ENCODE measurements at places on chromosomes 16 and 17. TPM values are rescaled to one million over a fixed set of nuclear protein-coding genes. Genes with fewer than 3 reads are reported as not detected.
A peak's percentile ranks its signal among the peaks of the same experiment; 100 is the strongest.

Gene GNGT2
- 1.00 TPM for polyA plus RNA-seq

Gene FA2H
- polyA plus RNA-seq = 1.9 TPM

Gene ADAD2
- not detected for polyA plus RNA-seq

Gene CRHR1
- not detected for polyA plus RNA-seq

Gene KCNJ16
- polyA plus RNA-seq = not detected

Gene PIRT
- not detected for polyA plus RNA-seq

Gene CCL17
- not detected for polyA plus RNA-seq

Gene LRRC75A
- 14.1 TPM for polyA plus RNA-seq

Gene TNK1
- 1.9 TPM for polyA plus RNA-seq

Gene HS3ST4
- polyA plus RNA-seq = not detected

DNA sequence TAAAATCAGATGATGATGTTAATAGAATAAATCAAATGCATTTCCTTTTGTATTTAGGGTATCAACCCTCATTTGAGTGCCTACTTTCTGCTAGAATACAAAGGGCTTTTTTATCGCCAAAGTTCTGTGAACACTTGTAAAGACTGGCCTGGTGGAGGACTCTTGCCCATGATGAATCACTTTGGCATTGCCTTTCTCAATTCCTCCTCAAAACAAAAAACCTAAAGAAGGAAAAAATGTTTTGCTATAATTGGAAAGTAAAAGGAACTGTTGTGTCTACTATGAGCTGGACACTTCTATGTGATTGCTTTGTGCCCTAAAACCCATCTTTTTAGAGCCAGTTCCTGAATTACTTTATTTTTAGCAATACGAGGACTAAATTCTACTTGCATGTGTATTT is 13.0 kb upstream of the DHRS11 start:
- DNase-seq = no peak

GRCh38 chr17:13078591-13079385 is 61.0 kb upstream of the ELAC2 start:
- DNase-seq = no peak

DNA sequence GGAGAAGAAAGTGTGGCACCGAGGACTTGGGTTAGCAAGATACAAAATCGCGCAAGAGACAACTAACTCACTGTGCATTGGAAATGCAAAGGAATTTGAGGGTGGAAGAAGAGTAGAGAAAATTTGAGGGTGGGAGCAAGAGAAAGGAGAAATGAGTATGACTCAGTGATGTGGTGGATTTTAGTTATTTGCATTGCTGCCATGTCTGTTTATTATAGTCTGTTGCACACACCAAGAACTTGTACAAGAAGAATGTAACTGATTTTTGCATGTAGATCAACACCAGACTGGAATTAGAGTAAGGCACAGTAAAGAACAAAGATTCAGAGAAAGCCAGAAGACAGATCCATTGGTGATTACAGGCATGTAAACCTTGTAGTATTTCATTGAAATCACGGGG is 71.6 kb upstream of the SMIM36 start:
- no peak for DNase-seq

- peak; percentile 52 for DNase-seq
These were observed 99.4 kb downstream of the TNFRSF13B start for GRCh38 chr17:16872351-16873173.

DNA sequence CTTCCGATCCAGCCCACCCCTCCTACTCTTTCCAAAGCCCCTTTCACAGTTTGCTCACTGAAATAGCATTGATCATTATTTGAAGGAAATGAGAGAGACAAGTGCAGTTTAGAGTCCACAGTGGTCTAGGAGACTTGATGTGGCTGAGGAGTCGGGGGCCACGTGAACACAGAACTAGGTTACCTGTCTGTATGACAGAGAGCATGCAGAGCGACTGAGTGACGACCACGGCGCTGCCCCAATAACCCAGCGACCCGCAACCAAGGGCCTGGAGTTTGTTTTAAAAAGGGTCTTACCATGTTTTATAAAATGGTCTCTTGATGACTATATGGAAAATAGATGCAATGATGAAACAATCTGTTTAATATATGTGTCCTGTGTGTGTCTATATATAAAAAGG is 39.5 kb downstream of the NDEL1 start:
- no peak for DNase-seq

DNA sequence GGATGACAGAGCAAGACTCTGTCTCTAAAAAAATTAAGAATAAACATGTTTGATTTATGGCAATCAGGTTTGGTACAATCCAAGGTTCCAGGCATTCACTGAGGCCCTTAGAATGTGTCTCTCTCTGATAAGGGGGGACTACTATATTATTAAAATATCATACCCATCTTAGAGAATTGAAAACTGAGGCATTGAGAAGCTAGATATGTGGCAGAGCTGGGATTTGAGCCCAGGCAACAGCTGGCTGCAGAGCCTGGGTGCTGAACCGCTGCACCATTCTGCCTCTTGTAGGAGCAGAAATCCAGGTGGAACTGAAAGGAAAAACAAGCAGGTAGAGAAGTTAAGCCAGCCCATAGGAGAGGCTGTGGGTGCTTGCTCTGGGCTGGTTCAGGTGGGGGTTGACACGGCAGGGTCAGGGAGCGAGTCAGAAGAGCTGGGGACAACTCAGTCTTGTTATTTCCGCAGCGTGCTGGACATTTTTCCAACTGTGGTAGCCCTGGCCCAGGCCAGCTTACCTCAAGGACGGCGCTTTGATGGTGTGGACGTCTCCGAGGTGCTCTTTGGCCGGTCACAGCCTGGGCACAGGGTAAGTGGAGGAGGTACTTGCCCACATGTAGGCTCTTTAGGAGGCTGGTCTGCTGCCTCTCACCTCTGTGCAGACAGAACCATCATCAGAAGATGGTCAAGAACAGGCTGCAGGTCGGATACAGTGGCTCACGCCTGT is 62.5 kb downstream of the WIPI1 start:
- no peak for DNase-seq

GRCh38 chr16:78628461-78629045 is 529.1 kb downstream of the WWOX start:
- no peak for DNase-seq

DNA sequence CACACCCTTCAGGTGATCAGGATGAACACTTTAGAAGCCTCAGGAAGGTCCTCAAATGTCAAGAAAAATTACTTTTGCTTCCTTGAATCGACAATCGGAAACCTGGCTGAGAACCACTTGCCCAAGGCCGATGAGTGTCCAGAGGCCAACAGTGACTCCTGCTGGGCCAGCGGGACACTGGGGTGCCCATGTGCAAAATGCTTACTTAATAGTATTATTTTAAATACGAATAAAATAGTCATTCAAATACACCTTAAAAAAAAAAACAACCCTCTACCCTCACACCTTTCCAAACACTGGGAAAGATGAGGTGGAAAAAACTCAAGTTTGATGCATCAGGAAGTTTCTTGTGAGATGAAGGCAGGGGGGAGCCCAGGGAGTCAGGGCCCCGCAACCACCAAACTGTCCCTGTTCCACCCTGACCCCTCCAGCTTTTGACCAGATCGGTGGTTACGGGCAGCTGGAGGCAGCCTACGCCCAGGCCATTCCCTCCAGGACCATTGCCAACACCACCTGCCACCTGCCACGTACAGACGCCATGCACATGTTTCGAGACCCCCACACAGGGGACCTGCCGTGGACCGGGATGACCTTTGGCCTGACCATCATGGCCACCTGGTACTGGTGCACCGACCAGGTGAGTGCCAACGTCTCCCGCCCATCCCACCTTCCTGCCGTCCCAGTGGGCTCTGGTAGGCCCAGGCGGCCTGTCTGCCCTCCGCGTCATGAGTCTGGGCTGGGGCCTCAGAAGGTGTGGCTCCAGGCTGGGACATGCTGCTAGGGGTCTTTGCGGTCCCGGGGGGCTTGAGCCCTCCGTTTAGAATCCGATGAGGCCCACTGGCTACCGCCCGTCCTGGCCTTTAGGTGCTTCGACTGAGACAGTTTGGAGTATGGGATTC is 18.9 kb downstream of the SLC5A10 start:
- no peak for DNase-seq

DNA sequence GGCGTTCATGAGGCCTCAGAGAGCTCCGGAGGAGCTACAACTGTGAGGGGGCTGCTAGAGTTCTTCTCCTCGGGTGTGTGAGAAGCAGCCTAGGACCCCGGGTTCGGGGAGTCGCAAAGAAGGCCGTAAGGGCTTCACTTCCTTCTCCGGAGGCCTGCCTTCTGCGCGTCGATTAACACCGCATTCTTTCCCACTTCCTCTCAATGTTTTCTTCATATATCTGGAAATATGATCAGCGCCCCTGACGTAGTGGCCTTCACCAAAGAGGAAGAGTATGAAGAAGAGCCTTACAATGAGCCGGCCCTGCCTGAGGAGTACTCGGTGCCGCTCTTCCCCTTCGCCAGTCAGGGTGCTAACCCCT is 449 bp downstream of the SMCR8 start:
- DNase-seq = peak; percentile 54

DNA sequence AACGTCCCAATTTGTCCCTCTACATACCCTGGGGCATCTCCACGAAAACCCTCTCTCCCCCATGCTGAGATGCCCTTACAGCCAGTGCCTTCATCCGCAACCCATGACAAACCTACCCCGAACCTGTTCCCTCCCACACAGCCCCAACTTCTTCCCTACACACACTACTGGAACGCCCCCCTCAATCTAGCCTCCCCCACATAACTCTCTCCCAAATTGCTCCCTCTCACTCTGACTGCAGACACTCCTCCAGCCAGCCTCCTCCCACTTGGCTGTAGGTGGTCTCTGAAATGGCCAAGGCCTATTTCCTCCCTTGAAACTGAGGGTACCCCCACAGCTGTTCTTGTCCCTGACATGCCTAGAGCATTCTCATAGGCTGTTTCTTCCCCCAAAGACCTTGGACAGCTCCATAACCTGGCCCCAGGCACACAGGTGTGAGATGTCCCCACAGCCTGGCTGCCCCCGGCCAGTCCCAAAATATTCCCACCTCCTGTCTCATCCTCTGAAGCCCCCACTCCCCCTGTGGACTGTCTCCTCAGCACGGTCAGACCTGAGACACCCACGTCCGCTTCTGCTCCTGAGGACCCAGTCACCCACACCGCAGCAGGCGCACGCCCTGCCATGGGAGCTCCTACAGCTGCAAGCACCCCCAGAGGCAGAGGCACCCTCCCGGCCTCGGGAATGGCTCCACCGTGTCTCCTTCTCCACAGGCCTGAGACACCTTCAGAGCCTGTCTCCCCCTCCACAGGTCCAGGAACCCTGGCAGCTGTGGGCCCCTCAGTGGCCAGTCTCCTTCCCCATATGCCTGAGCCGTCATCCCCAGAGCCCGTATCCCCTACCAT is 3.7 kb downstream of the KIAA0753 start:
- no peak for DNase-seq

- DNase-seq = no peak
These were observed 47.7 kb downstream of the CFDP1 start for GRCh38 chr16:75385507-75386152.

DNA sequence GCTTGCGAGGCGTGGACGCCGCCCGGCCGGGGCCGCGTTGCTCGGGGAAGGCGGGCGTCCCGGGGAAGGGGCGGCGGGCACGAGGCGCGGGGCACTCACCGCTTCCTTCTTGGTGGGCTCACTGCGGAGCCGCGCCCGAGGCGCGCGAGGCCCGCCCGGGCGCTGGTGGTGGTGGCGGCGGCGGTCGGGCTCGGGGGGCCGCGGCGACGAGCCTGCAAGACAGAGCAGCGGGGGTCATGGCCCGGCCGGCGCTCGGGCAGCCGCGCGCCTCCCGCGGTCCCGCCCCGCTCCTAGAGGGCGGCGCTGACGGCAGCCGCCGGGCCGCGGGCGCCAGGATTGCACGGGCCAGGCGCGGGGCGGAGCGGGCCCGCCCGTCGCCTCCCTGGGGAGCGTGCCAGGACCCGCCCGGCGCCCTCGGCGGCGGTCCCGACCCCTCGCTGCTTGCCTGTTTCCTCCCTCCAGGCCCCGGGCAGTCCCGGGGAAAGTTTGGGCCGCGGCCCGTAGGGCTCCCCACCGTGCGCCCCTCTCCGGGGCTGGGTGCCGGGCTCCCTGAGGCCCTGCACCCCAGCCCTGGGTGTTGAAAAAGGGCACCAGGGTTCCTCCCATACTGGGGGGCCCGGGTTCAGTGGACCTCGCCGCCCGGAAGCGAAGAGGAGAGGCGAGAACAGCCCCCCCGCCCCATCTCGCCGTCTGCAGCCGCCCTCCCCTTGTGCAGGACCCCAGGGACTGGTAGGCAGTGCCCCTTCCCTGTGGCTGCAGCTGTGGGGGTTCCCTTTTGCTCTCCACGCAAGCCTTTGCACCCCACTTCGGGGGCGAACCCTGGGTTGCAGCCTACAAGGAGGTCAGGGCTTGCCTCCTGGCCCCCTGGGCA is at the start of gene C16orf74:
Gene C16orf74, minus strand, starts transcription at position 270 of the 871 bp plus-strand sequence. CDS start 15,879 bp downstream, outside the sequence.
- DNase-seq = no peak

DNA sequence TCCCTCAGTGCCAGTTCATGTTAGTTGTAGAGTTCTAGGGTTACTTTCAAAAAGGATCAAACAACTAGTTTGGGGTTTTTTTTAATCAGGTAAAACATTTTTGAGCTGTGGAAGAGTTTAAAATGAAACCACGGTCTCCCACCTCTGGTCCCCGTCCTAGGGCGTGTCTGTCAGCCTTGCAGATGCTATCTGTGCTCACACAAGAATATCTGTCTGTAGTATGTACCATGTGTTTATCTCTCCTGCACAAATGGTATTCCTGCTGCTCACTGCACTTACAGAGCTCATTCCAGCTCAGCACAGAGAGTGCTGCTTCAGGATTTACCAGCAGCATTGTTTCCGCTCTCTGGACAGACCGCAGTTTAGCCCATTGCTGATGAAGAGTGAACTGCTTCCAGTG is 38.9 kb downstream of the UBN1 start:
- DNase-seq = no peak

DNA sequence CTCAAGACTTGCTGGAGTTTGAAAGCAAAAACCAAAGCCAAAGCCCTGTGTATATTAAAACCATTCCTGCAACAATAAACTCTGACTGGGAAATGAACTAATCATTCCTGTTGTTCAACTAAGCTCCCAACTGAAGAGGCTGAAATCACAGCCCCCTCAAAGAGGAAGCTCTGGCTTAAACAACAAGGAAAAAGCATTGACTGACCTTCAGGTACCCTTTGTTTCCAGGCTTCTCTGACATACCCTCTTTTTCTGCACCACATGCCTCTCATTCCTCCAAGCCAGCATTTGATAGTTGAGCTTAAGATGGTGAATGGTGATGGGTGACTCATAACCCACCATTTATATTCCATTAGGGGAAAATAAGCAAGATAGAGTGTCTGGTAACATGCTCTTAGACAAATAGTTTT is 470.9 kb upstream of the SOX9 start:
- no peak for DNase-seq

- DNase-seq = no peak
These were observed 52.6 kb downstream of the ZFHX3 start for GRCh38 chr16:72995151-72995881.

DNA sequence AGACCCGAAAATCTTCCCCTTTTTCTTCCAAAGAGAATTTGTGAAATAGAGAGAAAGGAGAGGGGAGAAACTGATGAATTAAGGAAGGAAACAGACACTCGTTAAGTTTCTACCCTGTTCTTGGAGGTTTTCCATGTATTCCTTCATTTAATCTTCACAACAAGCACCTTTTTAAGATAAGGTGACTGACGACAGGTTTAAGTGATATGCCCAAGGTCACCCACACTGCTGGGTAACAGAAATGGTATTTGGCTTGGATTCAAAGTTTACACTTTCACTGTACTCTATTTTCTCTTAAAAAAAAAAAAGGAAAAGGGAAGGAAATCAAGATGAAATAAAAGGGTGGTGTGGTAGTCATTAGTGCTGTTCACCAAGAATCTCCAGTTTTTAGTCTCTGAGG is 33.5 kb upstream of the TOX3 start:
- DNase-seq = no peak
